Upper lobe of right lung (tissue), 1 donor: ENCODE measurements at places on chromosomes 1 and 21. TPM values are rescaled to one million over a fixed set of nuclear protein-coding genes. Genes with fewer than 3 reads are reported as not detected.

The CCDC30 gene
- 5.0 TPM for total RNA-seq

The MAP1LC3C gene
- 14.2 TPM for total RNA-seq

The LCE2C gene
- not detected for total RNA-seq

The IARS2 gene
- total RNA-seq = 48.9 TPM

The FAM167B gene
- total RNA-seq = 65.9 TPM

The RBM8A gene
- total RNA-seq = 102 TPM

DNA sequence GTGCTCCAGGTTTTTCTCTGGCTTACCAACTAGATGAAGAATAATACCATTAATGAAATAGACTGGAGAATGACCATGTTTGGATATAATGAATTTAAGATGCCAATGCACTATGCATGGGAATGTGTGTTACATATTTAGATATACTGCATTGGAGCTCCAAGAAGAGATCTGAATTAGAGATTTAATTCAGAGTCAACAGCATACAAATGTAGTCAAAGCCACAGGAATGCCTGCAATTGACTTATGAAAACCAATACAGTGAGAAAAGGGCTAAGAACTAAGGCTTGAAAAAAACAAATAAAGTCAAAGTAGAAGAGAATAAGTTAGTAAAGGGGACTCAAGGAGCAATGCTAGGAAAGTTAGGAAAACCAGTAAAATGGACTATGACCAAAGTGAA lies 59.1 kb downstream of the USP24 start:
- H3K4me3 ChIP-seq = no peak overlapping the region
- peaks cover 81% of the 10 kb centered on the region for H3K36me3 ChIP-seq
- no peak for DNase-seq

- H3K36me3 ChIP-seq = peaks cover 46% of the 10 kb centered on the region
- no peaks in the 10 kb centered on the region for H3K4me1 ChIP-seq
- H3K27me3 ChIP-seq = no peaks in the 10 kb centered on the region
- H3K4me3 ChIP-seq = no peak overlapping the region
- H3K27ac ChIP-seq = no peak overlapping the region
These were observed 4.7 kb upstream of the SYNJ1 start for GRCh38 chr21:32732544-32732943.

DNA sequence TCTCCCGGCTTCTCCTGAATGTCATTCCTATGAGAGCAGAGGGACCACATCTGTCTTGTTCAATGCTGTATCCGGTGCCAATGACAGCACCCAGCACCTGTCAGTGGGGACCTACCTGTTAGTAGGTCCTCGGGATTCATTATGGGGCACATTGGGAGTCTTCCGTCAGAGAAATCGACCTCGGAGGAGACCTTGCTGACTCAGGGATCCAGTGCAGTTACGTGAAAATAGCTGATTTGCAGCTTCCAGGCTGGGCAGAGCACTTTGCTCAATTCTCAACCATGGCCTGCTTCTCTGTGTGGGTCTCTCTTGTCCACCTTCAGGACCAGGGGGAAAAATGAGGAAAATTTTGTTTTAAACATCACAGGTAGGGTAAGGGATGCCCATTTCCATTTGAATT lies 130.2 kb downstream of the PRDM2 start:
- no peak for DNase-seq
- H3K4me3 ChIP-seq = no peak overlapping the region
- H3K27me3 ChIP-seq = no peaks in the 10 kb centered on the region
- no peaks in the 10 kb centered on the region for H3K36me3 ChIP-seq
- H3K27ac ChIP-seq = no peak overlapping the region

GRCh38 chr1:96510911-96511310 lies 210.7 kb upstream of the PTBP2 start:
- no peak overlapping the region for H3K27ac ChIP-seq
- no peaks in the 10 kb centered on the region for H3K27me3 ChIP-seq
- DNase-seq = no peak
- no peak overlapping the region for H3K4me3 ChIP-seq
- H3K36me3 ChIP-seq = no peaks in the 10 kb centered on the region

DNA sequence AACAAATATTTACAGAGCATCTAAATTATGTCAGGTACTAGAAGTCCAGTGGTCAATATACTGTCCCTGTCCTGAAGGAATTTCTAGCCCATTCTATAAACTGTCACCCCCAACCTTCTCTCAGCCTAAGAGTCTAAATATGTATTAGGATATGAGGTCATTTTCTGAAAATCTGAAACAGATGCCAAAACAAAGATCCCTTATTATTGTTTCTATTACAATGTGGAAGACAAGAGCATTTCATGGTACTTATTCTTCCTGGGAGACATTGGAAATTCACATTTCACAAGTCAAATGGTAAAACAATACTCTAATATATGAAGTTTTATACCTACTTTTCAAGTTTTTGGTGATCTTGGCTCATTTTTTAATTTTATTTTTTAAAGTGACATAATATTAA lies 2.6 kb downstream of the CLCA1 start:
- H3K4me3 ChIP-seq = no peak overlapping the region
- no peaks in the 10 kb centered on the region for H3K36me3 ChIP-seq
- H3K27me3 ChIP-seq = no peaks in the 10 kb centered on the region
- no peak overlapping the region for H3K27ac ChIP-seq
- no peaks in the 10 kb centered on the region for H3K4me1 ChIP-seq

- H3K4me3 ChIP-seq = peak within 1 kb of the TSS; percentile 82
- H3K27ac ChIP-seq = peak within 1 kb of the TSS; percentile 94
- no peaks in the 10 kb centered on the region for H3K27me3 ChIP-seq
- peak; percentile 98 for DNase-seq
- peaks cover 14% of the 10 kb centered on the region for H3K4me1 ChIP-seq
These were observed at the start of gene CPLANE2 for GRCh38 chr1:16236511-16237342. CPLANE2 (minus strand) TSS chr1:16237183; CDS start chr1:16236742, 441 bp downstream.

DNA sequence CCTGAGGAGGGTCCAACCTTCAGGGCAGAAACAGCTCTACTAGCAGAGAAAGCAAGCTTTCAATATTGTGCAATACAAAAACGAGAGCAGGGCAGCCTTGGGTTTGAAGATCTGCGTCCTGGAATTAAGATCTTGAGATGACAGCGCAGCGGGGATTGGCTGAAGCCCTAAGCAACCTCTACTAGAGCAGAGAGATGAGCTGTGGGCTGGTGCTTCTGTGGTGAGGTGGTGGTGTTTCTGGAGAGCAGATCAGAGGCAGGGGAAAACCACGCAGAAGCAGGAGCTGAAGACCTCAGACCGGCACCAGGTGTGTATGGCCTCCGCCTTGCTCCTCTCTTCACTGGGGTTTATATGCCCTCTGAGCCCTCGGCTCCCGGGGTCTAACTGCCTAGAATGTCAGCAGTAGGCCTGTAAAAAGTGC lies 12.5 kb downstream of the TRAF3IP3 start:
- peaks cover 16% of the 10 kb centered on the region for H3K4me1 ChIP-seq
- H3K4me3 ChIP-seq = peak overlapping the region; percentile 34
- H3K27me3 ChIP-seq = no peaks in the 10 kb centered on the region
- peak overlapping the region; percentile 77 for H3K27ac ChIP-seq

- no peak overlapping the region for H3K27ac ChIP-seq
- DNase-seq = no peak
- no peaks in the 10 kb centered on the region for H3K4me1 ChIP-seq
These were observed 518.6 kb upstream of the ZP4 start for GRCh38 chr1:238409191-238409850.

GRCh38 chr1:28755701-28756100 lies 19.0 kb downstream of the YTHDF2 start:
- H3K36me3 ChIP-seq = peaks cover 36% of the 10 kb centered on the region
- peak overlapping the region; percentile 2 for H3K4me3 ChIP-seq
- DNase-seq = no peak
- H3K27ac ChIP-seq = no peak overlapping the region
- no peaks in the 10 kb centered on the region for H3K27me3 ChIP-seq

DNA sequence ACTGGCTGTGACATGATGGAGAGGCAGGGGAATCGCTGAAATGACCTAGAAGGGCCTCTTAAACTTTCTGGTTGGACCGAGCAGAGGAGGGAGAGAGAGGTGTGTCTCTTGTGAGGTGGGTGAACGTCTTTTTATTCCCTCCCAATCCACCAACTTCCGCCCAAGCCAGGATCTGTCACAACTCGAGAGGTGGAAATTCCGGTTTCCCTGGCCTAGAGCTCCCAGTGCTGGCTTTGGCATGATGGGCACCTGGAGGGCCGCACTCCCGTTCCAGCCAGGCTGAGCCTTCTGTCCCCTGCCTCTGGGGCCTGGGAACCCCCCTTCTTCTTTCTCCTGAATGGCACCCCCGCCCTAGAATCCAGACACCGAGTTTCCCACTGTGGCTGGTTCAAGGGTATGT lies at the start of gene SEMA4A:
Gene SEMA4A, plus strand, starts transcription at position 224 of the 400 bp plus-strand sequence. CDS start 994 bp downstream, outside the sequence.
- peak within 1 kb of the TSS; percentile 51 for H3K27ac ChIP-seq
- peaks cover 12% of the 10 kb centered on the region for H3K4me1 ChIP-seq
- H3K27me3 ChIP-seq = no peaks in the 10 kb centered on the region
- peak; percentile 80 for DNase-seq
- H3K36me3 ChIP-seq = no peaks in the 10 kb centered on the region

- peaks cover 4% of the 10 kb centered on the region for H3K4me1 ChIP-seq
- H3K27me3 ChIP-seq = no peaks in the 10 kb centered on the region
- no peak overlapping the region for H3K27ac ChIP-seq
- no peak for DNase-seq
- H3K4me3 ChIP-seq = no peak overlapping the region
These were observed 25.2 kb downstream of the NHLH2 start for GRCh38 chr1:115815694-115816093.

DNA sequence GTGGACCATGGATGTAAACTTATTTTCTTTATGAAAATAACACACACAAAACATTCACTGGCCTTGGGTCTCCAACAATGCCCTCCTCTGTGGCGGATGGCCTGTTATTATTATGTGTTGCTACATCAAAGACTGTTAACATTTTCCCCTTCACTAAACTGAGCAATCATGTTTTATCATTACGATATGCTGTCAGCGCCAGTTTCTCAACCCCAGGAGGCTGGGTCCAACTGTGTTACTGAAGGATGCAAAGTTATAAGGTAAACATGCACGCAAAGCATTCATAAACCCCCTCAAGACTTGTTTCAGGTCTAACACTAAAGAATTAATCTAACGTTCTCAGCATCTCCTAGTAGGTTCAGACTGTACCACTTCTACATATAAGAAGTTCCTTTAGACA lies 6.0 kb upstream of the DUSP10 start:
- no peak for DNase-seq
- H3K27ac ChIP-seq = no peak overlapping the region
- no peak overlapping the region for H3K4me3 ChIP-seq
- peaks cover 7% of the 10 kb centered on the region for H3K4me1 ChIP-seq

DNA sequence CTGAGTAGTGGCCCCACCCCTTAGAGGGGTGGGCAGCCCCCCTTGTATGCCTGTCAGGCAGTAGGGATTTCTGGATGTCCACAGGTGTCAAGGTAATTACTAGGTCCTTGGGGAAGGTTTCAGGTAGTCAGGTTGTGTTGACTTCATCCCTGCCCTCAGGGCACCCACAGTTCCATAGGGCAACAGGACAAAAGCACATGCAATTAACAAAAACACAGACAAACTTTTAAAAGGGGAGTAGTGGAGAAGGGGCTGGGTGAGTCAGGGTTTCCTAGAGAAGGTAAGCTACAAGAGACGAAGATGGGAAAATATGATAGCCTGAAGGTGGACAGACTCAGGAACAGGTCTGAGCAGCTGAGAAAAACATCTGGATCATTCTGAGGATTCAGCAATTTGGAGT lies 14.1 kb downstream of the KRTCAP2 start:
- H3K27ac ChIP-seq = no peak overlapping the region
- no peaks in the 10 kb centered on the region for H3K4me1 ChIP-seq
- DNase-seq = peak; percentile 21
- H3K27me3 ChIP-seq = no peaks in the 10 kb centered on the region
- no peaks in the 10 kb centered on the region for H3K36me3 ChIP-seq
- H3K4me3 ChIP-seq = no peak overlapping the region

DNA sequence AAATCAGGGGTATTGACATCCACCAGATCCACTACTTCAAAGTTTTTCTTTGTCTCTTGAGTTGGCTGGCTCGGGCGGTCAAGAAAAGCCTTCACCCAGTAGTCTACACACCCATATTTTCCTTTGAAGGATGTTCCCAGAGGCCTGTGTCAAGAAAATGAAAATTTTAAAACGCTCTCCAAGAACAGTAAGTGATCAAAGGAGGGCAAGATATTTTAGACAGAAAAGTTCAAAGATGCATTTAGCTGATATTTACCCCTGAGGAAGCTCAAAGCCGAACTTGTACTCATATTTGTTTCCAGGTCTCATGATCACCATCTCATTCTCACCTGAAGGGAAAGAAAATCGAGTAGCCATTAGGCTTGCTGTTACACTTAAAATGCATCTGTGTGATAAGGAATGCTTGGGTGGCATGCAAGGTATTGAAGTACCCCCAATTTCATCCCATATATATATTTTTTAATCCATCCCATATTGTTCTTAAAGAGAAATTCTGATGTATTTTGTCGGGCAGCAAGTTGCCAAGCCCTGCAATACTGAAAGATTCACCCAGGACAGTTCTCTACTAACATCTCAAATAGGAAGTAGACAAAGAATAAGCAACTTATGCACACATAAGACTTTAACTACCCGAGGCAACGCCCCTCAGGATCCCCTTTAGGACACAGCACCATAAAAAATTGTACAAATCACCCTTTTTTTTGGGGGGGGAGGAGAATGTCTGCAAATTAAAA lies 1.1 kb downstream of the TXNIP start:
- H3K4me3 ChIP-seq = peak overlapping the region; percentile 92
- peaks cover 52% of the 10 kb centered on the region for H3K4me1 ChIP-seq
- H3K36me3 ChIP-seq = peaks cover 36% of the 10 kb centered on the region
- no peaks in the 10 kb centered on the region for H3K27me3 ChIP-seq
- DNase-seq = no peak

DNA sequence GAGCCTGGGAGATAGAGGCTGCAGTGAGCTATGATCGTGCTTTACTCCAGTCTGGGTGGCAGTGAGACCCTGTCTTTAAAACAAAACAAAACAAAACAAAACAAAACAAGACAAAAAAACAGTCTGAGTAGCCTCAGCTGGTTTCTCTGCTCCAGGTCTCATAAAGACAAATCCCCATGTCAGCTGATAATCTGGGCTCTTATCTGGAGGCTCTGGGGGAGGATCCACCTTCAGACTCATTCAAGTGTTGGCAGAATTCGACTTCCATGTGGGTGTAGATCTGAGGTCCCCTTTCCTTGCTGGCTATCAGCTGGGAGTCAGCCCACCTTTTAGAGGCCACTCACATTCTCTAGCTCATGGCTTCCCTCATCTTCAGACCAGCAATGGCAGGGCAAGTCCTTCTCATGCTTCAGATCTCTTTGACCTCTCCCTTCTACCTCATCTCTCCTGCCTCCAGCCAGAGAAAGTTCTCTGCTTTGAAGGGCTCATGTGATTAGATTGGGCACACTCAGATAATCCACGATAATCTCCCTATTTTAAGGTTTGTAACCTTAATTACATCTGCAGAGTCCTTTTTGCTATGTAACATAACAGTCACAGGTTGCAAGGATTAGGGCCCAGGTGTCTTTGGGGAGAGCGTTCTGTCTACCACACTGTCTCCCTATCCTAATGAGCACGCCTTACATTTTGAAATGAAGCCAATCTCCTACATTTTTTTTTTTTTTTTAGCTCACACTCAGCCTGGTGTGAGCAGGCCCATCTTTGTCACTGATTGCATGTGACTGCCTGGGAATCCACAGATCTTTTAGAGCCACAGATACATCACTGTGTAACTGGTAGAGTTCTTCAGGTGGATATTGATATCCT lies 7.5 kb upstream of the PYCR2 start:
- H3K36me3 ChIP-seq = no peaks in the 10 kb centered on the region
- no peaks in the 10 kb centered on the region for H3K27me3 ChIP-seq
- no peak overlapping the region for H3K27ac ChIP-seq
